Neural progenitor cell (in vitro differentiated cells): ENCODE measurements at places on chromosomes 3 and 15.

- DNase-seq: no peak
Measured at GRCh38 chr3:137205394-137206045, 247.7 kb downstream of the IL20RB start.

DNA sequence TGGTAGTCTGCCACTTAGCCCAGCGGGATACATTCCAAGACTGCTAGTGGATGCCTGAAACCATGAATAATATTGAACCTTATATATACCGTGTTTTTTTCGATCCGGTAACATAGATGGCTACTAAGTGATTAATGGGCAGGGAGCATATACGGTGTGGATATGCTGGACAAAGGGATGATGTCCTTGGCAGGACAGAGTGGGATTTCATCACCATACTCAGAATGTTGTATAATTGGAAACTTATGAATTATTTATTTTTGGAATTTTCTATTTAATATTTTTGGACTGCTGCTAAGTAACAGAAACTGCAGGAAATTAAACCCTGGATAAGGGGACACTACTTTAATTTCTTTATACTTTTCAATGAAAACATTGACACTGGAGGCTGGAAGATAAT is 53.2 kb downstream of the ASTE1 start:
- DNase-seq: no peak

- DNase-seq: no peak
Measured at GRCh38 chr15:89910891-89911626, 1.7 kb downstream of the ARPIN start.

DNA sequence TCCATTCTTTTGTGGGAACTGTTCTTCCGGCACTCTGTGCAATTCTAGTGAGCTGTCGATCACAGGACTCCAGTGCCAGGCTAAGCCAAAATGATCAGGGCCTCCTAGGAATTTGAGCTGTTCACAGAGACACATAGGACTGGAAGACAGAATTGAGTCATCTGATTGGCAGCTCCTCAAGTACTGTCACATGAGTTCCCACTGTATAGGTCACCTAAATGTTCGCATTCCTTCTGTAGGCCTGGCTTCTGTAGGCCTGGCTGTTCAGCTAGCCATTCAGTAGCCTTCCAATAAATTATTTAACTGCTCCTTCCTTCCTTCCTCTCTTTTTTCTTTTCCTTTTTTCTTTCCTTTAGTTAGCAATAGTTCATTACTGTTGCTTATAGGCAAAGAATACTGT is 4.3 kb downstream of the PROS1 start:
- DNase-seq: no peak

- no peak for DNase-seq
Measured at GRCh38 chr15:90988296-90988695, 6.0 kb downstream of the PRC1 start.

DNA sequence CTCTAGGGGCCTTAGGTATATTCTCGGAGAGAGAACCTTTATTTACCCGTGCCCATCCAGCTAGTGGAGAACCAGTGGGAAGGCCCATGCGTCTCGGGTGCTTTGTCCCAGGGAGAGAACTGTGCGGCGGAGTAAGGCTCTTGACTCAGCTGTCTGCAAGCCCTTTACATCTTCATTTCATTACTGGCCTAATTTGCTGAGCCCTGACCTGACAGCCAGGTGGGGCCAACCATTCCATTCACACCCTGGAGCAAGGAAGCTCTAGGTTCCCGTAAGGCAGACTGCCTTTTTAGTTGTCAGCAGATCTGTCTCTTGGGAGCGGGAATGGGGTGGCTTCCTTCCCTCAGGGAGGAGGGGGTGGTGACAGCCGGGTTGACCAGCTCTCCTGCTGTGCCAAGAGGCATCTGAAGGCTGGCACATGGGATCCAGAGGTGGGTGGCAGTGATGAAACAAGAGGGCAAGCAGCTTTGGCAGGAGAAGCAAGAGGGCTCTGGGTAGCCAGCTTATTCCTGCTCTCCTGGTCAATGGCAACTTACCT is 36.4 kb downstream of the SV2B start:
- no peak for DNase-seq

GRCh38 chr3:124620600-124621063 is 109.6 kb upstream of the UMPS start:
- DNase-seq: no peak

DNA sequence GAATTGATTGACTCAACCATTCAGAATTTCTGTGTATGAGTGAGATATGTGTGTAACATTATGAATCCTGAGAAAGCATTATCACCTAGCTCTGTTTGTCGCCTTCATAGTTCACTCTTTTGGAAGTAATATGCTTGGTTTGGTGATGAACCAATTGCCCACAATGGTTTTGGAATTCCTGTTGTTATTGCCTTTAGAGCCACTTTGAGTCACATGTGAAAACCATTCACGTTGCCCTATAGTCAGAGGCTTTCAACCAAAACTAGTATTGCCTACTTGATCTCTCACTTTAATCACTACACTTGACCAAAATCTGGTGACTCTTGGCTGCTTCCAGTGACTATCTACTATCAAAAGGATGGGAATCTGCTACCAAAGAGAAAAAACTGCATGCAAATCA is 78.2 kb upstream of the FLNB start:
- no peak for DNase-seq

DNA sequence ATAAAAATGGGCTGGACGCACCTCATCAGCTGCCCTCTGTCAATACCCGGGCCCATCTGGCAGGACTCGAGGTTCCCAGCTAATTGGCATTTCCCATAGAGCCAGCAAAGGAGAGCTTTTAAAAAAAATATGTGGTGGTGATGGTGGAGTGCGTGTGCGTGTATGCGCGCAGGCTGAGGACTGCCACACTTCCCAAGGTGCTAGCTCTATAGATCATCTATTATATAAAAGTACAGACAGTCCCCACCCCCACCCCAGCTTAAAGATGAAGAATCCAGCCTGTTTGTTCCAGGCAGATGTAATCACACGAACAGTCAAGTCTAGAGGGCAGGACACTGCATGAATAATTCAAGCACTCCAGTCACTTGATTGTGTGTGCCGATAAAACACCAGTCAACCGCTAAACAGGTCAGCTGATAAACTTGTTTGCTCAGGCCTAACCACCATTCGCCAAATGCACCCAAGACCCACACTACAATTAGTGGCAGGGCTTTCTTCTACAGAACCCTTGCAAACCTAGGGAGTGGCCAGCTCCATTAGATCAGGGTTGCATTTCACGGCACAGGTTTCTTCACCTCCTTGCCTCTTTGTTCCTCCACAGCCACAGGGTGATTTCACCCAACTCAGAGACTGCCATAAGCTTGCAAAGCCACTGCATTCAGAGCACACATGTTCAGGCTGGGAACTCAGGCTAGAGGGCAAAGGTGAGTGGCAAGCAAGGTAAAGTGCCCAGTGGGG is 5.8 kb downstream of the TLE3 start:
- DNase-seq: no peak

GRCh38 chr3:33488246-33488645 is 48.0 kb upstream of the UBP1 start:
- DNase-seq: no peak

- no peak for DNase-seq
Measured at GRCh38 chr3:65048151-65048550, 360.4 kb upstream of the ADAMTS9 start.

- no peak for DNase-seq
Measured at GRCh38 chr3:110193074-110193473, 855.7 kb upstream of the DPPA4 start.

DNA sequence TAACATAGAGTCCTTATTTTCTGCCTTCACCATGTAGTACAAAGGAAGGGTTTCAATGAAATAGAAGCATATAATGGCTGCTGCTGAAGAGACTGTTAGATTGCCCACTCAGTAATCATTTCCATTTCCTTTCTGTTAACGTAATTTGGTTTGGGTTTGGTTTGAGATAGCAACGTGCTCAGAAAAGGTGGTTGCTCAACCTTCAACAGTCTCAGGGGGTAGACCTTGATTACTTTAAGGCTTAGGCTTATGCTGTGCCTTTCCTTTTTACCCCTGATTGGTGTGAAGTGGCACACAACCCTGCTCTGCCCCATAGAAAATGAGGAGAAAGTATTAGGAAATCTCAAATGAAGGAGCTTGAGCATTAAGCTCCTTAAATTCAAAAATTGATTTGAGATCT is 163.7 kb upstream of the TP63 start:
- no peak for DNase-seq
